HS-5 (cell line): ENCODE measurements at places on chromosomes 3 and 15.
A peak's percentile ranks its signal among the peaks of the same experiment; 100 is the strongest.

DNA sequence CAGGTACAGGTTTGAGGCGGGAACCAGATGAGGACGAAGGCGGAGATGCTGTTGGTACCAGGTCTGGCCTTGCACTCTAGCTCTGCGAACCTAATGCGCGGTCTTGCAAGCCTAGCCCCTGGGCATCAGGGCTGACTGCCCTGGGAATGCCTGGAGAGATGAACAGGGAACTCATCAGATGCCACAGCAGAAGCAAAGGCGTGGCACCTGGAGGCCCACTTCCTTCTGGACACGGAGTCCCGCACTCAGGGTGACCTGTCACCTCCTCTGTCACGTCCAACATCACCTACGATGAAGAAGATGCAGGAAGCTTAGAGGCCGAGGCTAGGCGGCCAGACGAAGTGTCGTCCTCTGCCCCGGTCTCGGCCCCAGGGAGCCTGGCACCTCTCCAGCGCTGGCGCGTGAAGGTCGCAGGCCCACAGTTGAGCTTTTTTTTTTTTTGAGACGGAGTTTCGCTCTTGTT lies 9.4 kb downstream of the RPLP1 start:
- DNase-seq, result no peak

- DNase-seq, result no peak
Measured at GRCh38 chr15:72198356-72199204, 993 bp upstream of the GRAMD2A start.

GRCh38 chr3:126557415-126557745 lies 1.4 kb downstream of the C3orf22 start:
- DNase-seq, result no peak

- no peak for DNase-seq
Measured at GRCh38 chr15:91279486-91279885, 179.4 kb downstream of the SV2B start.

- peak; percentile 54 for DNase-seq
Measured at GRCh38 chr3:124774327-124774718, 44.1 kb downstream of the UMPS start.

DNA sequence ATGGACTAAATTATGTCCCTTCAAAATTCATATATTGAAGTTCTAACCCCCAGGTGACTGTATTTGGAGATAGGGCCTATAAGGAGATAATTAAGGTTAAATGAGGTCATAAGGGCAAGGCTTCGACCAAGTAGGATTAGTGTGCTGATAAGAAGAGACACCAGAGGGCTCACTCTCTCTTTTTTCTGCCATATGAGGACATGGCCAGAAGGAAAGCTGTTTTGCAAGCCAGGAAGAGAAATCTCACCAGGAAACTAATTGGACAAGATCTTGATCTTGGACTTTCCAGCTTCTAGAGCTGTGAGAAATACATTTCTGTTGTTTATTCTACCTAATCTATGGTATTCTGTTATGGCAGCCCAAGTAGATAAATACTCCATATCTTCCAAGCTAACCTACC lies 503.6 kb upstream of the NAALADL2 start:
- DNase-seq, result peak; percentile 20

GRCh38 chr3:11349446-11349845 lies 77.2 kb downstream of the ATG7 start:
- DNase-seq, result no peak

GRCh38 chr15:72227192-72227586 lies 3.8 kb downstream of the PKM start:
- peak; percentile 81 for DNase-seq

- DNase-seq, result no peak
Measured at GRCh38 chr3:69651765-69652164, 87.5 kb upstream of the MITF start.

DNA sequence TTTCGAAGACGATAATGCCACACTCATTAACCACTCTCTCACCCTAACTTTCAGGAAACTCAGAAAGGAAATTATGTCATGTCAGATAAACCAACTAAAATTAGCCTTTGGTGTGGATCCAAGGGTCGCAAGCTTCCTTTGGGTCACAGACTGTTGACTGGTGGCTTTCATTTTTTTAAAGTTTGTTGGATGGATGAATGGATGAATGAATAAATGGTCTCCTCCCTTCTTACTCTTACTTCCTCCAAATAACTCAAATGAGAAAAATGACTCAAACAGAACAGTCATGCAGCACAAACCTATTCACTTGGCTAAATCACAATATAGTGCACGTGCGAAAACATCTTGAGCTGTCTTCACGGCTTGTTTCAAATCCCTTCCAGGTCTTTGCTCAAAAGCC lies 82.9 kb upstream of the HACD2 start:
- no peak for DNase-seq

GRCh38 chr15:59131969-59132562 lies 27.1 kb downstream of the CCNB2 start:
- no peak for DNase-seq

GRCh38 chr15:92166751-92167405 lies 226.8 kb upstream of the ST8SIA2 start:
- no peak for DNase-seq

GRCh38 chr3:159951540-159951939 lies 37.1 kb upstream of the IL12A start:
- no peak for DNase-seq

- no peak for DNase-seq
Measured at GRCh38 chr3:195813916-195814640, 2.3 kb upstream of the MUC4 start.

- no peak for DNase-seq
Measured at GRCh38 chr15:96353930-96354730, 23.6 kb downstream of the NR2F2 start.

DNA sequence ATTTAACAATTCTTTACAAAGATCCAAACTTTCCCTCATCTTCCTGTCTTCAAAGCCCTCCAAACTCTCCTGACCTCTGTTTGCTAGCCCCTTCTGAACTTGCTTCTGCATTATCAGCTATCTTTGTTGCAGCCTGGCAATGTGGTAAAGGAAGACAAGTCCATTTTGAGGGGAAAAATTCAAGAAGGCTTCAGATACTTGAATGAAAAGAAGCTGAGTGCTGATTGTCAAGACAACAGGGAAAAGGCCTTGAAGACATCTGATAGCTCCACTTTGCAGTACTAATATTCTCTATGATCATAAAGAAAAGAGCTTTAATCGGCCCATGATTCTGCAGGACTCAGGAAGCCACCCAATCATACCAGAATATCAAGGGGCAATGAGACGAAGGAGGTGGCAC lies 91.8 kb downstream of the LMLN start:
- DNase-seq, result no peak
